ENCODE measurements at places on chromosomes 3 and 15.
A peak's percentile ranks its signal among the peaks of the same experiment; 100 is the strongest.

DNA sequence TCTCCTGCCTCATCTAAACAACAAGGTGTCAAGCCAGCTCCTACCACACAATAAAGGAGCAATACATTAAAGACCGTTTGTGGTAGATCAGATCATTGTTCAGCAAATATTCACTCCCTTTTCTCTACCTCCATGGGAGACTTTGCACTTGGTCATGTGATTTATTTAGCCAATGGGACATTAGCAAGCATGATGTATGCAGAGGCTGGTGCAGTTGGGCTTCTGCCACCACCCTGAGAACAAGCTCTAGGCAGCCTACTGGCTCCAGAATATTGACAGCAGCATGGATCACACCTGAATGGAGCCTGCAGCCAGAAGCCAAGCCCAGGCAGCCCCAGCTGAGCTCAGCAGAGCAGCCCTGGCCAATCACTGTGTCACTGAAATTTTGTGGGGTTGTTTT is 99.4 kb upstream of the UBE2E2 start:
- DNase-seq = no peak

DNA sequence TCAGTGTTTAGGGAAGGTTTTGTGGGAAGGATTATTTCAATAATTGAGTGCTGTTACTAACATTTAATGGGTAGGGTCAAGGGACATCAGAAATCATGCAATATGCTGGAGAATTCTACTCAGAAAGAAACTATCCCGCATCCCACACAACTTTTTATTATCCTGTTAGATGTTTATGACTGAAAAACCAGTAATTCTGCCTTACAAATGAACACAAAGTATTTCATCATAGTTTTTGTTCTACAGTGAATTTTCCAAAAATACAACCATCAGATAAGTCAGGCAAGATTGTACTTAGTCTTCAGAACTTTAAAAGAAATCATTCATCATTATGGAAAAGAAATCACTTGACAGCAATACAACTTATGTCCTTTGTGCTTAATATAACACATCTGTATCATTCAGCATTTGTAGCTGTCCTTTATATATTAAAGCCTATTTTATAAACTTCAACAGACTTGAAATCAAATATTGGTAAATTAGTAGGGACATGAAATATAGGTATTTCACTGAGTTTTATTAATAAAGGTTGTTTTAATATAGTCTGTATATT is 61.9 kb downstream of the TRPM7 start:
- no peak for DNase-seq

GRCh38 chr3:64388886-64389285 is 163.6 kb upstream of the PRICKLE2 start:
- DNase-seq = no peak

DNA sequence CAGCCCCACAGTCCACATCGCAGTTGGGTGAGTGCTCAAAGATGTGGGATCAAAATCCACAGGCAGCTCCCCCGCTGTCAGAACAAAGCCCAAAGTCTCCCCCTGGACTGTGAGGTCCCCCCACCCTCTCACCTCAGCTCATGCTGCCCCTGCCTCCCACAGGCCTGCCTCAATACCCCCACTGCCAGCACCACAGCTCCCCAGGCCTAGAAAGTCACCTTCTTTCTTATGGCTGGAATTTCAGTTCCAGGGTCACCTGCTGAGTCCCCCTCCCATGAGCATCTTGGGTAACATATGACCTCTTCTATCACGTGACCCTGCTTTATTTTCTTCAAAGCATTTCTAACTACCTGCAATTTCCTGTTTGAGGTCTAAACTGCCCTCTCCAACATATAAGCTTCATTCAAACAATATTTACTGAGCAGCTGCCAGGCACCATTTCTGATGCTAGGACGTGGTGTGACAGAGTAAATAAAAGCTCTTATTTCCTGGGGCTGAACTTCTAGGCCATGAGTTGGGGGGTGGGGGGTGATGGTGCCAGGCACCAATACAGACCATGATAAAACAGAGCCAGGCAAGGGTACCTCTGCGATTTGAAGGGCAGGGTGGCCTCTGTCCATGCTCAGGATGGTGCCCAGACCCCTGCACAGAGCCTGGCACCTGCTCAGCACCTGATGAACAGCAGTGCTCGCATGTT is 2.4 kb upstream of the TMEM89 start:
- DNase-seq = no peak

GRCh38 chr15:77416148-77416455 is 3.8 kb downstream of the PEAK1 start:
- DNase-seq = peak; percentile 66

DNA sequence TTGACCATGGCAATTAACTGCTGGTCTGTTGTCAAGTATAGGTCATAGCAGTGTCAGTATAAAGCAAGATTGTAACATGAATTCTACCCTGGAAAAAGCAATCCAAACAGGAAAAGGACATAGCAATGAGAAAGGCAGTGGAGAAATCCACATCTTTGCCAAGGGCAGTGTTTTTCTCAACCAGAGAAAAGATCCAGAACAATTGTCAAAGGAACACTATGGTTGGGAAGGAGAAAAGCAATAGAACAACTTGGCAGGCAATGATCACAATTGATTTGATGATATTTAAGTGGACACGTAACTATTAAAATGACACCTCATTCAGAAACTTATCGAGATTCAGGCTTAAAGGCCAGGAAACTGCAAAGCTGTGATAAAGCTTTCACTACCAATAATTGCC is 271.1 kb downstream of the DIPK2A start:
- no peak for DNase-seq

All from iris pigment epithelial cell (primary cell).